Pancreas (tissue), 10 donors: ENCODE measurements at places on chromosomes 2 and 18. TPM values are rescaled to one million over a fixed set of nuclear protein-coding genes. Genes with fewer than 3 reads are reported as not detected.
A peak's percentile ranks its signal among the peaks of the same experiment; 100 is the strongest.

PCARE gene
- not detected for total RNA-seq

ANKRD62 gene
- total RNA-seq = 4.2 TPM

SALL3 gene
- not detected for total RNA-seq

ANKRD30BL gene
- total RNA-seq = not detected

BCL11A gene
- total RNA-seq = 13.5 TPM

LYG2 gene
- total RNA-seq = not detected

RUFY4 gene
- total RNA-seq = not detected

C2orf78 gene
- total RNA-seq = not detected

DNA sequence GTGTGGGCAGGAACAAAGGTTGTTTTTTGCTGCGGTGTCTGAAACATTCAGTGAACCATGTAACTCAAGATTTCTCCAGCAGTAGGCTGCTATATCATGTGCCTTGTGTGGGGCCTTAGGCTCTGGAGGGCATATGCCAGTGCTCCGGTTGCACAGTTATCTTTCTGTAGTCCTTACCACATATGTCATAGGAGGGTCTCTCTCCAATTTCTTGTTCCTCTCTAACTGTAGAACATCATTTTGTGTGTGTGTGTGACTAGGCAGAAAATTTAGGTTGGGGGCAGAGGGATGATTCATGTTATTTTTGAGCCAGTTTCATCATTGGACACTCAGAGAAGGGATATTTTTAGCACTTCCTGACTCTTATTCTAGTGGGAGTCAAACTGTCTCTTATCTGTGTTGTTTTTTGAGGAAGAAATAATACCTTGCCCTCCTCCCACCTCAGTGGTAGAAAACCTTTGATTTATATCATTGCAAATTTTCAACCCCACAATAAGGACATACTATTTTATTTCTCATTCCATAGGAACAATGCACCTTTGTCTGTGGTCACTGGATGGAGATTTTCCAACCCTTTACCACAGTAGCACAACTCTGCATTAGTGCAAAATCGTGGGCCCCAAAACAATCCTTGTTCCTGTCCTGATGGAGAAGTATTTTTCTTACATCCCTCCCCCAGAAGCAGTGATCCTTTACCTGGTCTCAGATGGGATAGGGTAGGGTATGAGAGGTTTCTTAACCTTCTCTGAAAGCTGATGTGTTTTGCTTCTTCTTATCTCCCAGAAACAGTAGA is 113.9 kb downstream of the CCDC74A start:
- no peak for DNase-seq
- H3K27ac ChIP-seq = no peak overlapping the region
- no peaks in the 10 kb centered on the region for H3K27me3 ChIP-seq
- H3K36me3 ChIP-seq = no peaks in the 10 kb centered on the region
- H3K4me3 ChIP-seq = no peak overlapping the region
- no peaks in the 10 kb centered on the region for H3K4me1 ChIP-seq

DNA sequence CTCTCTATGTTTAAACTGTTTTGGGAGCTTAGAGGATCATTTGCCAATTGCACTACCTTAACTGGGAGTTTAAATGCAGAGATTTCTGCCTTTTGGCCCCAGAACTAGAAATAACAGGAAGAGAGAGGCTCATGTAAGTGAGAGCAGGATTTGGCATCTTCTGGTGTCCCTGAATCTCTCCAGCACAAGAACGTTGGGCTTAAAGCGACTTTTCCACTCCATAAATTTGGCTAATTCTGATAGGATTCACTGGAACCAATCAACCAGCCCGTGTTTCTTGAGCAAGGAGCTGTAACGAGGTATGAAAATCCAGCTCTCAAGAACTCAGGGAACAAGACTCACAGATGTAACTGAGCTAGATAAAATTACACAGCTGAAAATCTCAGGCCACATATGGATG is 181.0 kb downstream of the C1D start:
- H3K27me3 ChIP-seq = no peaks in the 10 kb centered on the region
- no peaks in the 10 kb centered on the region for H3K4me1 ChIP-seq
- no peak overlapping the region for H3K27ac ChIP-seq
- H3K36me3 ChIP-seq = no peaks in the 10 kb centered on the region

DNA sequence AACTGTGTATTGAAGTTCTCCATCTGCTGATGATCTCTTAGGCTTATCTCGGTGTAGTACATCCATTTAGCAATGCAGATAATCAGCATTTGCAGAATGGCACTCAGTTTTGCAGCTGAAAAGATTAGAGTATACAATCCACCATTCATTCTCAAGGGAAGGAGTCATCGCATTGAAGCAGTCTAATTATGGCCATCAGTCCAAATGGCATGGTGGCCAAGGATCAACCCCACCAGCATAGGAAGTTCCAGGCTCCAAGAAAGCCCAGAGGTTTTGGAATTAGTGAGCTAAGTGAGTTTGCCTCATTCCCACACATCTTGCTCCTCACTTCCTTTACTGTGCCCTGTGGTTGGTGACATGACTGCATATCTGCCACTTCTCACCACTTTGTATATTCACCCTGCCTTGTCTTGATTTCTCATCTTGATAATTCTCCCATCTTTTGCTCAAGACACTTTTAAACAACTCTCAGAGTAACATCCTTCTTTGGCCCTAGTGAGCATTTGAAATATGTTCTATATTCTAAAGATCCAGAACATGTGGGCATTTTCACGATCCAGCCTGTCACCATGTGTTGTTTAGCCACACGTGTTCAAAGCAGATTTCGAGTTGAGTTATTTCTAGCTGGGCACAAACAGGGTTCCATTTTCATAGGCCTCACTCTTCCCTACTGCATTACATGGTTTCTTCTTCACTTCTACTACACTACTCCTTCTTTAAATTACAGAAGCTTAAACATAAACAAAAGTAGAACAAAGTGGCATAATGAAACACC is 1119.8 kb downstream of the TSN start:
- H3K27ac ChIP-seq = no peak overlapping the region
- no peak for DNase-seq
- no peak overlapping the region for H3K4me3 ChIP-seq
- H3K27me3 ChIP-seq = no peaks in the 10 kb centered on the region
- no peaks in the 10 kb centered on the region for H3K36me3 ChIP-seq
- H3K4me1 ChIP-seq = no peaks in the 10 kb centered on the region

GRCh38 chr2:109528811-109529501 is 84.8 kb downstream of the SEPTIN10 start:
- H3K27me3 ChIP-seq = no peaks in the 10 kb centered on the region
- H3K4me1 ChIP-seq = no peaks in the 10 kb centered on the region

- no peaks in the 10 kb centered on the region for H3K4me1 ChIP-seq
- no peak for DNase-seq
- no peaks in the 10 kb centered on the region for H3K27me3 ChIP-seq
- H3K27ac ChIP-seq = no peak overlapping the region
Measured at GRCh38 chr2:205764270-205764746, 82.0 kb downstream of the NRP2 start.

DNA sequence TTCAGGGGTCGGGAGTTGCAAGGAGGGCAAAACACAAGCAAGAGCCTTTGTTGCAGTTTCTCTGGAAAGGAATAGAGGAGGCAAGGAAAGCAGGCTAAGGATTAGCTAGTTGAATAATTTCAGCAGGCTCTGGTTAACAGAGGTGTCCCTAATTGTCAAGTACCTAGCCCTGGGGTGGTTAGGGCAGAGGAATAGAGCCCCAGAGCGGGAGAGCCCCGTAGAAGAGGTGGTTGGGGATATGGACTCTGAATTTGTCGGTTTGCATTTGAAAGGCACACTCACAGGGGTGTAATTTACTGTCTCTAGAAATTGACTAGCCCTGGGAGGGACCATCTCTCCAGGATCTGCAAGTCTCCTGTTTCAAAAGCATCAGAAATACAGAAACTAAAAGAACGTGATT is 1030.2 kb downstream of the TMEM182 start:
- DNase-seq = no peak
- no peaks in the 10 kb centered on the region for H3K36me3 ChIP-seq
- no peaks in the 10 kb centered on the region for H3K4me1 ChIP-seq
- H3K27me3 ChIP-seq = no peaks in the 10 kb centered on the region
- no peak overlapping the region for H3K27ac ChIP-seq

- H3K27ac ChIP-seq = no peak overlapping the region
- H3K27me3 ChIP-seq = no peaks in the 10 kb centered on the region
- no peaks in the 10 kb centered on the region for H3K4me1 ChIP-seq
- no peak overlapping the region for H3K4me3 ChIP-seq
Measured at GRCh38 chr2:40388161-40388560, 63.7 kb downstream of the SLC8A1 start.

GRCh38 chr2:15733867-15734673 is 142.4 kb downstream of the DDX1 start:
- no peaks in the 10 kb centered on the region for H3K27me3 ChIP-seq
- peaks cover 28% of the 10 kb centered on the region for H3K4me1 ChIP-seq
- no peak for DNase-seq
- H3K27ac ChIP-seq = peak overlapping the region; percentile 15
